ENCODE measurements at places on chromosomes 2 and 18. TPM values are rescaled to one million over a fixed set of nuclear protein-coding genes. Genes with fewer than 3 reads are reported as not detected.

Gene LRP2
- 47.8 TPM for total RNA-seq

Gene NEU2
- total RNA-seq: not detected

Gene KLHL29
- 12.9 TPM for total RNA-seq

Gene NDC80
- total RNA-seq: 1.1 TPM

Gene NOL4
- total RNA-seq: 0.56 TPM

Gene TCF23
- total RNA-seq: 1.2 TPM

Gene MRPL30
- 19.4 TPM for total RNA-seq

Gene SPHKAP
- total RNA-seq: 0.06 TPM

Gene CCBE1
- total RNA-seq: 14.0 TPM

DNA sequence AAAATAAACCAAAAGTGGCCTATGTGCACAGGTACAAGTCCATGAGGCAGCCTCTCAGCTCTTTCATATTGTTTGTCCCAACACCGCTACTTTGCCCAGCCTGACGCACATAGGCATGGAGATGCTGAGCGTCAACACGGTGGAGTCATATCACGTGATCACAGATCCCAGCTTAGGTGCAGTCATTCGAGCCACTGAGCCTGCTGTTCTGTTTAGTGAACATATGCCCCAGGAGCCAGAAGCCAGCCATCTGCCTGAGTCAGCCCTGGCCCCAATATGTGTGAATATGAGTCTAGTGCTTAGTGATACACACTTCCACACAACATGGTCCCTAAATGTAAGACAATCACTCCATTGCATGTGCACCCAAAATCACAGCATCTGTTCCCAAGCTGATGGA, 88.2 kb upstream of the LCLAT1 start:
- peak overlapping the region; percentile 73 for H3K27ac ChIP-seq
- H3K36me3 ChIP-seq: no peaks in the 10 kb centered on the region
- no peaks in the 10 kb centered on the region for H3K27me3 ChIP-seq
- DNase-seq: no peak
- H3K4me1 ChIP-seq: peaks cover 38% of the 10 kb centered on the region

DNA sequence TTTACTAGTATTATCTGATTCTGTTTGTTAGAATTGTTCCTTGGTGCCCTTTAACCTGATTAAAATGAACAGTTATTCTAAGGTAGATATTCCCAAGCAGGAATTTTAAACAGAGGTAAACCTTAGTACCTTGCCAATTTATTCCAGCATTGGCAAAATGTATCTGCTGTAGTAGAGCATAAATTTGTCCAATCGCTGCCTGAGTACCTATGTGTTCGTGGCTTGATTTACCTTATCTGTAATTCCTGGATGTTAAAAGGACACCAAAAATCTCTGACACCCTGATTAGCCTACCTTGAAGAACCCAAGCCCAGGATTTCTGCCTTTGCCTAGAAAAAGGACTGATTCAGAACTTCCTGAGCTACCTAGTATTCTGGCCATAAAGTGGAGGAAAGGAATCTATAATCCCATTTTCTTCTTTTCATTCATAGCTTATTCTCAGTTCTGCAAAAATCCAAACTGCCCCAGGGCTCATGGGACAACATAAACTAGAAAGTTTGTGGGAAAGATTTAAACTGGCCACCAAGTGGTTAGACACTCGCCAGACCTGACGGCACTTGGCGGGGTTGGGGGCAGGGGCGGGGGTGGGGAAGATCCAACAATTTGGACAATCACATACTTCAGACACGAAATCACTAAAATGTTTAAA, 16.2 kb upstream of the ZCCHC2 start:
- no peak for DNase-seq
- H3K27me3 ChIP-seq: no peaks in the 10 kb centered on the region
- H3K27ac ChIP-seq: peak overlapping the region; percentile 80
- peak overlapping the region; percentile 53 for H3K4me3 ChIP-seq
- peaks cover 11% of the 10 kb centered on the region for H3K4me1 ChIP-seq
- H3K36me3 ChIP-seq: no peaks in the 10 kb centered on the region

- H3K27me3 ChIP-seq: no peaks in the 10 kb centered on the region
These were observed 980.1 kb upstream of the POU3F3 start for GRCh38 chr2:103873716-103874351.

DNA sequence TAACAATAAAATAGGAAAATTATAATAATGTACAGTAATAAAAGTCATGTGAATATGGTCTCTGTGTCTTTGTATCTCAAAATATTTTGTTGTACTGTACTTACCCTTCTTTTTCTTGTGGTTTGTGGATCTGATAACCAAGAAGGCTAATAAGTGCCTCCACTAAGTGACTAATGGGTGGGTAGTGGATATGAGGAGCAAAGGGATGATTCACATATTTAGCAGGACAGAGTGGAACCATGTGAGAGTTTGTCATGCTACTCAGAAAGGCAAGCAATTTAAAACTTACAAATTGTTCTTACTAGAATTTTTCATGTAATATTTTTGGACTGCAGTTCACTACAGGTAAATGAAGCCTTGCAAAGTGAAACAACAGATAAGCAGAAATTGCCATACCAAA, 1241.2 kb upstream of the CDH2 start:
- no peaks in the 10 kb centered on the region for H3K4me1 ChIP-seq
- no peaks in the 10 kb centered on the region for H3K36me3 ChIP-seq
- no peak for DNase-seq
- no peaks in the 10 kb centered on the region for H3K27me3 ChIP-seq
- H3K27ac ChIP-seq: no peak overlapping the region

- H3K27me3 ChIP-seq: peaks cover 6% of the 10 kb centered on the region
- no peak for DNase-seq
- H3K4me1 ChIP-seq: no peaks in the 10 kb centered on the region
These were observed 14.6 kb downstream of the CYP27C1 start for GRCh38 chr2:127205218-127206125.

DNA sequence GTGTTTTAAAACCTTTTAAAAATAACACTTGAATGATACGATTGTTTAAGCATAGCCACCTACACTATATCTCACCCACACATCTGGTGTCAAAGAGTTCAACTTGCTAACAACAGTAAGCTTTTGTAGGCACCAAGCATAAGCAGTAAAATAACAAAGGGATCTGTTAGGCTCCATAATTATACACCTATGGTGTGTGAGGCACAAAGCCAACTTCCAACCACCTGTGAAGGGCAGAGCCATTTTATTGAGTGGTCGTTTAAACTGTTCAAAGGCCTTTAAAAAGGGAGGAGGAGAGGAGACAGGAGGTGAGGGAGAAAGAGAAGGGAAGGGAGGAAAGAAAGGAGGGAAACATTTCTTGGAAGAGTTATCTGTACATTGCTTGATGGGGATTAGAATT, 27.9 kb downstream of the NEMP2 start:
- H3K36me3 ChIP-seq: peaks cover 49% of the 10 kb centered on the region
- no peaks in the 10 kb centered on the region for H3K4me1 ChIP-seq
- no peak for DNase-seq
- no peak overlapping the region for H3K4me3 ChIP-seq

GRCh38 chr2:207887500-207887899, 117.8 kb upstream of the FZD5 start:
- no peak overlapping the region for H3K27ac ChIP-seq
- H3K36me3 ChIP-seq: no peaks in the 10 kb centered on the region
- H3K4me1 ChIP-seq: no peaks in the 10 kb centered on the region
- DNase-seq: no peak
- H3K4me3 ChIP-seq: no peak overlapping the region
- H3K27me3 ChIP-seq: no peaks in the 10 kb centered on the region

DNA sequence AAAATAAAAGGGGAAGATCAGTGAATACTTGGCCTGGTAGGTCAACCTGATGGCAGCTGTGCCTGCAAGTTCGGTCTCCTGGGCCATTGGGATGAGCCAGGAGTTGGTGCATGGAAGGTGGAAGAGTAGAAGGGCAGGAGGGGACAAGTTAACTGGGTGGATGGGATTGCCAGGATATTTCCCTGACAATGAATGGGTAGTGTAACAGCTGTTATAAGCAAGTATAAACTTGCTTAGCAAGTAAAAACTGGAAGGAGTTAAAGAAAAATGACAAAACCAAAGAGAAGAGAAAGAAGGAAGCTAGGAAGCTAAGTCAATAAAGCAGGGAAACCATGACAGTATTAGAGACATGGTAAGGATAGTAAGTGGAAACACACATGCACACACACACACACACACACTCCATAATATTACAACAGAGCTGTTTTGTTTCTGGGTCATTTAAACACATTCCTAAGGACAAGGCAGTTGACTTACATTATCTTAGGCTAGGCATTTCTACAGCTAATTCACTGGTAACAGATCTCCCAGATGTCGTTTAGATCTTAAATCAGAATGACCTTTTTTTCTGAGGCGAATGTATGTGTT, 29.7 kb downstream of the MEP1B start:
- no peak overlapping the region for H3K27ac ChIP-seq
- no peaks in the 10 kb centered on the region for H3K36me3 ChIP-seq
- no peak overlapping the region for H3K4me3 ChIP-seq
- no peaks in the 10 kb centered on the region for H3K4me1 ChIP-seq
- DNase-seq: no peak

DNA sequence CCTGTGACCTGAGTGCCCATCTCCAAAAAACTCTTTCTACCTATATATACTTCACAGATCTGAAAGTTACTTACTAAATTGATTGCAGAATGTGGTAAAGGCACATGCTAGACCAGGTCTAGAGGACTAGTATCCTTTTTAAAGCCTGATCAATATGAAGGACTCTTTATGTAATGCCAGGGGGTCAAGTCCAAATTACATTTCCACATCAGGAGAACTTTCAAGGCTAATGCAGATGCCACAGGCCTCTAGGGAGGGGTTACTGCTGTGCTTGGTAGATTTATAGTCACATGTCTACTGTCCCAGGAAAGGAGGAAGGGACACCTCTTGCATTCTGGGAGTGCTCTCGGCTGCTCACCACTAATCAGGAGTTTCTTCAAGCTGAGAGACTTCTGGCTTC, 118.4 kb upstream of the NOSTRIN start:
- no peaks in the 10 kb centered on the region for H3K36me3 ChIP-seq
- no peaks in the 10 kb centered on the region for H3K27me3 ChIP-seq
- no peak for DNase-seq

GRCh38 chr2:195532628-195533271, 124.3 kb upstream of the SLC39A10 start:
- H3K27ac ChIP-seq: no peak overlapping the region
- DNase-seq: no peak
- H3K4me3 ChIP-seq: peak overlapping the region; percentile 18

GRCh38 chr2:187307606-187308005, 140.4 kb downstream of the CALCRL start:
- no peak for DNase-seq
- H3K27me3 ChIP-seq: no peaks in the 10 kb centered on the region

DNA sequence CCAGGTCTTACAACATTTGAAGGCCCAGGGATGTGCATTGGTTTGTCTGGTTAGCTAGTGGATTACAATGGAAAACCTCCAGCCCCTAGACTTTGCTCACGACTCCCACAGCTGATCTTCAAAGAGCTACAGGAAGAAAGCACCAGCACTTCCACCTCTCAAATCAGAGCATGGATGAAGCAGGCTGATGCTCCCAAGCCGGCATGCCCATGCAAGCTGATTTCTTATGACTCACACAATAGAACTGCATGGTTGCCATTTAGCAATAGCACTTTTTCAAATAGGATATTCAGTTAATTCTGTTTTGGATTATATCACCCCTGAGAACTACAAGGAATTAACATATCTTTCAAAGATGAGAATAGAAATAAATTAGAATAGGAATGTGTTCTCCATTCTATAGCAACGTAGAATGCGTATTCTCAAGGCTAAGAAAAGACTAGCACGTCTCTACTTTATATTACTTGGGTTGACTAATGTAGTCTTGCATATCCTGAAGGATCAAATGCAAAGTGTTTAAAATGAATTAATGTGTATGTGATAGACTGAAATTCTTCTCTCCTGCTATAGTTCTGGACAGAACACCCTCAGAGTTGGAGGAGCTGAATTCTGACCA, 292.4 kb downstream of the TRIB2 start:
- H3K36me3 ChIP-seq: no peaks in the 10 kb centered on the region
- peaks cover 12% of the 10 kb centered on the region for H3K4me1 ChIP-seq
- no peaks in the 10 kb centered on the region for H3K27me3 ChIP-seq
- no peak for DNase-seq
- no peak overlapping the region for H3K4me3 ChIP-seq
- no peak overlapping the region for H3K27ac ChIP-seq

- H3K36me3 ChIP-seq: no peaks in the 10 kb centered on the region
- no peak overlapping the region for H3K27ac ChIP-seq
- no peaks in the 10 kb centered on the region for H3K27me3 ChIP-seq
- H3K4me3 ChIP-seq: no peak overlapping the region
- no peak for DNase-seq
- H3K4me1 ChIP-seq: no peaks in the 10 kb centered on the region
These were observed 295.0 kb downstream of the RAD51AP2 start for GRCh38 chr2:17223211-17223610.

- H3K4me3 ChIP-seq: no peak overlapping the region
- no peak for DNase-seq
- H3K27me3 ChIP-seq: no peaks in the 10 kb centered on the region
- H3K36me3 ChIP-seq: no peaks in the 10 kb centered on the region
- no peak overlapping the region for H3K27ac ChIP-seq
- H3K4me1 ChIP-seq: no peaks in the 10 kb centered on the region
These were observed 28.8 kb upstream of the ODC1 start for GRCh38 chr2:10476723-10477442.

Measured in lower lobe of right lung (tissue), 2 donors.